Fibroblast of villous mesenchyme (primary cell): ENCODE measurements at places on chromosomes 7 and 10.

GRCh38 chr7:91233212-91233611 lies 31.0 kb upstream of the FZD1 start:
- no peak for DNase-seq

DNA sequence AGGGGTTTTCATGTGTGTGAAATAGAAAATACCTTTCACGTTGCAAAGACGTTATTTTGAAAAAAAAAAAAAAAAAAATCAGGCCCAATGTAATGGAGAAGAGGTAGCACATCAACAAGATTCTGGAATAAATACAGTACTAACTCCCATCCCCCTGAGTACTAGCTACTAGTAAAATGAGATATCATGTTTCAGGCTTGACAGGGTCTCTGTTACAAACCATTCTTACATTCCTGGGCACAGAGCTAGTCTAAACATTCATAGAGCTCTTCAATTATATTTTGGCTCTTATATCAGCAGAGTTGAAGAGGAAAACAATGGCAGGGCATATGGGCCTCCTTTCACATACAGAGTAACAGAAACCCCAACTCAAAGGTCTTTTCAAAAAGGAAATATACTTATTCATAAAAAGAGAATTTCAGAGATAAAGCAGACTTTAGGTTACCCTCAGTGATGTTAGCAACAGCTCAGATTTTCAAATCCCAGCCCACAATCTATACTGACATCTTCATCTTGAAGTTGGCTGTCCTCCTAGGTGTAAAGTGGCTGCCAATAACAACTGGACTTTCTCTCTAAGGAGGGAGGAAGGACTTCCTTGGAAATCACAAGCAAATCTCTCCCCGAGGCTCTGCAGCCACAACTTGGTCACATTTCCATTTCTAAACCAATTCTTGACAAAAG lies 18.6 kb downstream of the C7orf33 start:
- DNase-seq = peak; percentile 3

DNA sequence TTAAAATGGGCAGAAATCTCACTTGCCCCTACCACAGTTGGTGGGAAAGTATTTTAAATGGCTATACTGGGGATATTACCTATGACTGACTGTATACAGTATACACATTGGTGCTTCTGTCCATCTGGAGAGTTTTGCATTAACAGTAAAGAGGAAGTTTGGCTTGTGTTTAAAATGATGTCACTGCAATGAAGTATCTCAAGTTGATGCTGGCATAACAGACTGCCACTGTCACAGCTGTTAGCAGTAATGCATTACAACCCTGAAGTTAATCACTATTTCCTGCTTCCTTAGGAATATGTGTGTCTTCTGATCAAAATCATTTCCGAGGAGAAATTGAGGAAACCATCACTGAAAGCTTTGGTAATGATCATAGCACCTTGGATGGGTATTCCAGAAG lies 1.9 kb downstream of the DKK1 start:
- DNase-seq = peak; percentile 23

DNA sequence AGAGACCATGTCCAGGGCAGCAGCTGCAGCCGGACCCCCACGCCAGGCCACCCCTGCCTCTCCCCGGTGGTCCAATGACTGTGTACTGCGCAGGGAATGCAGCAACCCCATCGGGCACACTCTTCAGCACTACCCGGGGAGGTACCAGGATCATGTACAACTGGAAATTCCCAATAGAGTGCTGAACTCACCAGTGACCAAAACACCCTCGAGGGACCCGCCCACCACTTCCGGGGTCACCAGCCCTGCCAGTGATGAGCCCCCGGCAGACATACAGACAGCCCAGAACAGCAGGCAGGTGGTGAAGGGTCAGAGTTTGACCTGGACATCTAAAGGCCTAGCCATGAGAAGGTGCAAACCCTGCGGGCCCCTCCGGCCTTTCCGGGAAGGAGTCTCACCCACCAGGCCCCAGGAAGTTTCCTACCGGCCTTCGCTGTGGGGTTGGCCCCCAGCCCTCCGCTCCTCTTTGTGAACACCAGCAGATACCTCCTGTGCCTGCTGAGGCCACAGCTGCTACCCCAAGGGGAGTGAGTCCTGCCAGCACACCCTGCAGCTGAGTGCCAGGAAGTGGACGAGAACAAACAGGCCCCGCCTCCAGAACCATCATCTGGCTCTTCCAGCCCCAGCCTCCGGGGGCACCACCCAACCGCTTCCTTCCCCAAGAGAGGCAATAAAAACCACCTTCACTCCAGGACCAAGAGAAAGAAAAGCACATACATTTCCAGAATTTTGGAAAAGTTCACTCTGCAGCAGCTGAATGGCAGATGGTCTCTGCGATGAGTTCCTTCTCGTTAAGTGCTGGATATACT lies 5.0 kb upstream of the ANKRD61 start:
- peak; percentile 26 for DNase-seq

- DNase-seq = no peak
Measured at GRCh38 chr7:67842571-67842970, 845.9 kb downstream of the TYW1 start.

DNA sequence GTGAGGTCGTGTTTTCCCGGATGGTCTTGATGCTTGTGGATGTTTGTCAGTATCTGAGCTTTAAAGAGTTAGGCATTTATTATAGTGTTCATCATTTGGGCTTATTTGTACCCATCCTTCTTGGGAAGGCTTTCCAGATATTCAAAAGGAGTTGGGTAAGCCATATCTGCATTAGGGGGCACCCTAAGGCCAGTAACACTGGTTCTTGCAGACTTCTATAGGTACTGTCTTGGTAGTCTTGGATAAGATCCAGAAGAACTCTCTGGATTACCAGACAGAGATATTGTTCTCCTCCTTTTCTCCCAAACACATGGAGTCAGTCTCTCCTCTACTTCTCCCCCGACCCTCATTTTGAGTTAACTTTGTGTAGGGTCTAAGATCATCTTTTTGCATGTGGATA lies 92.8 kb downstream of the SDK1 start:
- DNase-seq = no peak

DNA sequence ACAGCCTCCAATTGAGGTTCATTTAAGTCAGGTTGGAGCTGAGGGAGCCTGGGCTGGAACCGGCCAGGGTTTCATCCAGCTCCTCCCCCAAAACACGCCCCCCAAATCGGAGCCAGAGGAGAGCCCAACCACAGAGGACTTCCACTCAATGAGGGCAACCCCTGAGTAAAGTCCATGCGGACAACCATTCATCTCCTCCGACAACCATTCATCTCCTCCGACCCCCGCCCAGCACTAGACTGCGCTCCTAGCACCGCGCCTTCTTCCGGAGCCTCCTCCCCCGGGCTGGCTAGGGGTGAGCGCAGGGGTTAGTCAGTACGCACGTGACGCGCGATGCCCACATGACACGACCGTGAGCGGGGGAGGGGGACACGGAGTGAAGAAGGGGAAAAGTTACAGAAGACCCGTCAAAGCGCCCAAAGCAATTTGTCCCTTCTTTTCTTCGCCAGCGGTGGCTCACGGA lies 1.4 kb downstream of the MAGI2 start:
- DNase-seq = peak; percentile 92

GRCh38 chr10:7998831-7999230 lies 55.7 kb upstream of the GATA3 start:
- DNase-seq = no peak

DNA sequence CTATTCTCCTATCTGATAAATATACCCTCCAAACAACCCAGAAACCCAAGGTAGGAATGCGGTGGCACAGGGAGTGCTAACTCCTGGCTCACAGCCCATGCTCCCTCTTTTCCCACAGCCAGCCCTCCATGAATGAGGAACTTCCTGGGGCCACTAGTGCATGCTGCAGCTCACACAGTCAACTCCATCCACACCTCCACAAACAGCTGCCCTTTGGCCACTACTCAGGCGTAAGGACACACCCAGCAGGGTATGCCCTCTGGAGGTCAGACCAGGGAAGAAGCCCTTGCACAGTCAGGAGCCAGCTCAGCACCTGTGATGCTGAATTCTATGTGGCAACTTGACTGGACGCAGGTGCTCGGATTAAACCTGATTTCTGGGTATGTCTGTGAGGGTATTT lies 85.2 kb upstream of the PIK3CG start:
- no peak for DNase-seq

- no peak for DNase-seq
Measured at GRCh38 chr10:132209130-132209529, 22.4 kb downstream of the DPYSL4 start.

DNA sequence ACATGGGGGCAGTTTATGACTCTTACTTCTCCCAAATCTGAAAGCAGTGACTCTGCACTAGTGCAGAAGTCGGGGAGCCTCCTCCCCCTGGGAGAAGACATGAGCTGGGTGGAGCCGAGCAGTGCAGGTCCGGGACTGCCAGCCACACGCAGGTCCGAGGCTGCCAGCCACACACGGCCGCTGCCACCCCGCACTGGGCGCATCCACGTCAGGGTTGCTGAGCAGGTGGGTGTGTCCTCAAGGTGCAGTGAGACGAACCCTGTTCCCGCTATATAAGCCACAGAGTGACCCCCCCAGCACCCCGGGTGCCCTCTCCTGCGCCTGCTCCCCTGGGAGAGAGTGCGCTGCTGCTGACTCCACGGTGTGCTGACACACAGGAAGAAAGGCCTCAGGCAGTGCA lies 430.2 kb downstream of the PTPRN2 start:
- no peak for DNase-seq

DNA sequence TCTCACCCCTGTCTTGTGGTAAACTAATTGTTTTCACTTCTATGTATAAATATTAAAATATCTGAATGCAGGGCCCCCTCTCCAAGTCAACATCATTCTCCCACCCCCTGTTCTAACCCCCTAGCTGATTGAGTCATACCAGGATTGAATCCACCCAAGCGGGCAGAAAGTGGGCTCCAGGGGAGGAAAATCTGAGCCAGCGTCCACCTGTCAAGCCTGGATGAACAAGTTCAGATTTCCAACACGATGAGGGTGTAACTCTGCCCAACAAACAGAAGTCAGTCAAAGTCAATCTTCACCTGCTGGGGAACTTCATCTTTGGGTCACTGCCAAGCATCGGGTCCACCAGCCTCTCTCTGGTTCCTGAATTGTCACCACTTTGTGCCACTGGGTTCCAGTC lies 162.9 kb upstream of the CELF2 start:
- DNase-seq = no peak

DNA sequence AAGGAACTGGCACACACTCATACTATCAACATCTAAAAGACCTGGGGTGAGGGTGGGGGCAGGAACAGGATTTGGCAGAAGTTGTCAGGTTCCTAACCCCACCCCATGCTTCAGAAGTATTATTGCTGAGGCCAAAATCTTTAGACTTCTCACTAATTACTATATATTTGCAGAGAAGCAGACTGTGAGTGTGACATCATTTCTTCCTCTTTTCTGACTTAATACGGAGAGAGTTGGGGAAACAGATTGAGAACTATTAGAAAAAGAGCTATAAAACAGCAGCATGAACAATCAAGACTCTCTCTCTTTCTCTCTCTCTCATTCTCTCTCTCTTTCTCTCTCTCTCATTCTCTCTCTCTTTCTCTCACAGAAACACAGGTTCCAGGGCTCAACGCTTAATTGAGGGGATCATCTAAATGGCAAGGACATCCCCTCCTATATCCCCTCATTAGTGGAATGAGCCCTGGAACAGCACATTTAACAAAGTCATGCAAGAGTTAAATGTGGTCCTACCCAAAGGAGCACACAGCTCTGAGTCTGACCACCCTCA lies 94.8 kb downstream of the KCNMA1 start:
- DNase-seq = no peak

DNA sequence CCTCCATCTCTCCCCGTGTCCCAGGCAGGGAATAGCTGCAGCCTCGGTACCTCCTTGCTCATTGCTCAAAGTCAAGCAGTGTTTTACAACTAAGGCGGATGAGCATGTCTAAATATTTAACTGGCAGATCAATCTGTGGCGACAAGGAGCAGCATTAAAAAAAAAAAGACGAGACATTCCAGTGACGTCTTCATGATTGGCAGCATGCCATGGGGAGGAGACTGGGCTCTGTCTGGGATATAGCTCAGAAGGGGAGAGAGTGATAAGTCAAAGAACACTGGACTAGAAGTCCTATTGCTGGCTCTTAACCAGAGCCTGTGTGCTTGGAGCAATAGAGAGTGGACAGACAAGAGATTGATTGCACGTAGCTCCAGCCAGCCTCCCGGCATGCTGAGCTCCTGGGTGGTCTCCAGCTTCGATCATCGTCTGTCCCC lies 287.5 kb upstream of the PODXL start:
- DNase-seq = peak; percentile 14

- DNase-seq = no peak
Measured at GRCh38 chr10:11205030-11205772, 187.5 kb downstream of the CELF2 start.

DNA sequence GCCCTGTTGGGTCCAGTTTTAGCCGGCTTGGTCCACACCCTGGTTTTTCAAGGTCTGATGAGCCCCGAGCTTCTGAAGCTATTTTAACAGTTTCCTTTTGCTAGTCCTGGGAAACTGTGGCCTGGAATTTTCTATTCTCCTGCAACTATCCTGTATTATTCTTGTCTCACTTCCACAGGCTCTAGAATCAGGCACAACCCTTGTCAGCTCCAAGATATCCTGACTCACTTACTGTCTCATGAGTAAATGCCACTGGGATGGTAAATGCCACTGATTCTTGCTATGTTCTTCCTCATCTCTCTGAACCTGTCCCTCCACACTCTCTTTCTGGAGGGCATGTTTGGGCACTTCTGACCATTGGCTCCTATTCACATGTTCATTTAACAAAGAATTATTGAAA lies 611.5 kb upstream of the IGFBP3 start:
- no peak for DNase-seq

DNA sequence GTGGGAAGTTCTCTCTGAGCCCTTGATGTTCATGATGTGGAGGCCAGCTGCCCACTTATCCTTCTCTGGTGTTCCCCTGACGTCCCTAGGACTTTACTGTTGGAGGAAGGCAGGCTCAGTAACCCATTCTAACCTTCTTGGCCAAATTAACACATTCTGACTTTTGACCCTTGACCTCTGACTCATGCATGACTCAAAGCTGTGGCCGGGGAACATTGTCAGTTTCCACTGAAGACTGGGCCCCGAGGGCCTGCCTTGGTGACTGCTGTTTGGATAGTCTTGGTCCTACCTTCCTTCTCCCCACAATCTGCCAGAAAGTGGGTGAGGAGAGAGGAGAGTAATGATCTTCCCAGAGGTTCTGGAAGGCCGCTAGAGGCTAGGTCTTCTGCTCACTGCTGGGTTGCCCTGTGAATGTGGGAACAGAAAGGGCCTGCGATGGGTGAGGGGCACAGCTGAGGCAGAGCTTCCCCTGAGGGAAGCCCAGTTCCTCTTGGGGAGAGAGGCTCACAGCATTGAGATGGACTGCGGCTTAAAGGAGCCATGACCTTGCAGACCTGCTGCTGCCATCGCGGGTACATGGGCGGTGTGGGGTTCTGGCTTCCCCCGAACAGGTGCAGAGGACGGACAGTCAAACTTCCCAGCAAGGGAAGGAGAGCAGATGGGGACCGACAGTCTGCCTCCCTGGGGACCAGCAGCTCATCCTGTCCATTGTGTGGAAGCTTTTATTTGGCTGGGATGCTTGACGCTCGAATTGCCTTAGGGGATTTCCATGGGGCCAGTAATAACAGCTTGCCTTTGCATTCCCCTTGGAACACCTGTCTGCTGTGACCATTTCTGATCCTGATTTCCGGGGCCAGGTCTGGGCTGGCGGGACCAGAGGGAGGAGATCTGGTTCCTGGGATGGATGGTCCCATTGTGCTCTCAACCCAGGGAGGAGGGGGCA lies 43.8 kb downstream of the ADAMTS14 start:
- DNase-seq = peak; percentile 85
